ENCODE measurements at places on chromosomes 11 and 22. TPM values are rescaled to one million over a fixed set of nuclear protein-coding genes. Genes with fewer than 3 reads are reported as not detected.
A peak's percentile ranks its signal among the peaks of the same experiment; 100 is the strongest.

The MS4A12 gene
- not detected for total RNA-seq

The SCGB2A2 gene
- total RNA-seq, result not detected

The MRGPRF gene
- total RNA-seq, result 18.2 TPM

The H19 gene
- total RNA-seq, result 50.9 TPM

The MRGPRX4 gene
- total RNA-seq, result not detected

GRCh38 chr22:43616645-43617044, 195.5 kb downstream of the EFCAB6 start:
- DNase-seq, result peak; percentile 69

DNA sequence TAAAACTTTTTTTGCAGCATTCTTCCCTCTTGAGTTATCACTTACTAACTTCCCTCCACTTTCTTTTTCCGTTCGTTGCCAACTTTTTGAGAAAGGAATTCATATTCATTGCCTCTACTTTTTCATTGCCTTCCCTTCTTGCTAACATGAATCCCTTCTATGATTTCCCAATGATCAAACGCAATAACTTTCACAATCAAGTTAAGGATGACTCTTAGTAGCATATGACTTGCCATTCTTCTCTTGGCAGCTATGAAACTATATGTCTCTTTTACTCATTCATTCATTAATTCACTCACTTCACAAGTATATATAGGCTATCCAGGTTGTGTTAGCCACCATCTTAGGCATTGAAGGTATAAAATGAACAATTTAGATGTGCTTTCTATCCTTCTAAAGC, 16.6 kb upstream of the ARHGAP20 start:
- no peak for DNase-seq

DNA sequence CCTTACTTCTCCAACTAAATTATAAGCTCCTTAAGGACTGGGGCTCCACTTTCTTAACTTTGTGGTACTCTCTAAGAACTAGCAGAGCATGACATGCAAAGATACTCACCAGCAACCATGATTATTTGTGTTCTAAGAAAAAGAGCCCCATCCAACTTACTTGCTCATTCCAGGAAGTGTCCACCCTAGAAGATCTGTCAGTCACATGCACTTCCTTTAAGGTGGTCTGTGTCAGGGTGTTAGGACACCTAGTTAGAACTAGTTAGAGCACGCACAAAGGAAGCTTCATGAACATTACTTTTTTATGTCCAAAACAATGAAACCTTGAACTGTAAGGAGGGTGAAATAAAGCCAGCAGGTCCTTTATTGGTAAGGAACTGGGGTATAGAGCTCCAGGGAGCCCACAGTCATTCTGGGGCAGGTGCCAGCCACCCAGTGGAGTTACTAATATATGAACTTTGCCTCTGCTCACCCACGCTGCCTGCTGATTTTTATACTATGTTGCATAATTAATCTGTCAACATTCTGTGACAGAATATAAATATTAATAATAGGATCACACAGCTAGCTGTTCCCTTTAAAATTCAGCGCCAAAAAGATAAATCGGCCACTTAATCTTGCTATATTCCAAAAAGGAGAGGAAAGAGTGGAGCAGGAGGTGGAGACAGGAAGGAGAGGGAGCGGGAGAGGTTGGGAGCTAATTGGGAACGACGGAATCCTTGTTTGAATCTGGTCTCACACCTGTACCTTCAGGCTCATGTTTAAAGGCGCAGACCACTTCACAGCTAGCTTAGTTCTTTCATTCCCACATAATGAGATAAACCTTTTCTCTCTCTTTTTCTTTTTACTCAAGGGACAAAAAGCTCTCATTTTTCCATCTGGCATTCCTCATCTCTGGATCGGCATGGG, 755.0 kb downstream of the OPCML start:
- no peak for DNase-seq

GRCh38 chr11:101574886-101575285, 8.9 kb downstream of the TRPC6 start:
- DNase-seq, result no peak

DNA sequence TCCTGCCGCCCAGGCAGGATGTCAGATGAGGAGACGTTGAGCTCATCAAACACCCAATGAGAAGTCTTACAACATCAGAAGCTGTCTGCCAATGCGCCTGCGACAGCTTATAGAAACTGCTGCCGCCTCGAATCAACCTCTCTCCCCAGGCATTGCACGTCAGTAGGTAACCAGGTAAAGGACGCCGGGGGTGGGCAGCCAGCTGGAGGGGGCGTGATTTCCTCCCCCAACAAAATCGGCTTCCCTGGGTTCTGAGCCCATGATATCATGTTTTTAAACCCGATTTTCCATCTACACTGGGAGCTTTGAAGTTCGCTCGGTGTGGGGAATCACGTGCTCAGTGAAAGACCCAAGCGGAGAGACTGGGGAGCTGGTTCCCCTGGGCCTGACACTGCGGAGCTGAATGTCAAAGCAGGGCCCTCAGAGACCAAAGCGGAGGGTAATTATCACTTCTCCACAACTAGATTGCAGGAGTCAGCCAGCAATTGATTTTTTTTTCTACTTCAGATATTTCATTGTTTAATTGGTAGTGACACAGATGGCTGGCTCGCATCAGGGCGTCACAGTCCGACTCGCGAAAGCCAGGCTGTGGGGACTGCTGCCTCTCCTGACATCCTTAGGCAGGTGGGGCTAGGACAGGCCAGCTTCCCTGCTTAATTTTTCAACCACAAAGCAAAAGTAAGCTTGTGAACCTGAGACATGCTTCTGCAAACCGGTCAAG, 15.4 kb downstream of the FAM83F start:
- DNase-seq, result peak; percentile 50

DNA sequence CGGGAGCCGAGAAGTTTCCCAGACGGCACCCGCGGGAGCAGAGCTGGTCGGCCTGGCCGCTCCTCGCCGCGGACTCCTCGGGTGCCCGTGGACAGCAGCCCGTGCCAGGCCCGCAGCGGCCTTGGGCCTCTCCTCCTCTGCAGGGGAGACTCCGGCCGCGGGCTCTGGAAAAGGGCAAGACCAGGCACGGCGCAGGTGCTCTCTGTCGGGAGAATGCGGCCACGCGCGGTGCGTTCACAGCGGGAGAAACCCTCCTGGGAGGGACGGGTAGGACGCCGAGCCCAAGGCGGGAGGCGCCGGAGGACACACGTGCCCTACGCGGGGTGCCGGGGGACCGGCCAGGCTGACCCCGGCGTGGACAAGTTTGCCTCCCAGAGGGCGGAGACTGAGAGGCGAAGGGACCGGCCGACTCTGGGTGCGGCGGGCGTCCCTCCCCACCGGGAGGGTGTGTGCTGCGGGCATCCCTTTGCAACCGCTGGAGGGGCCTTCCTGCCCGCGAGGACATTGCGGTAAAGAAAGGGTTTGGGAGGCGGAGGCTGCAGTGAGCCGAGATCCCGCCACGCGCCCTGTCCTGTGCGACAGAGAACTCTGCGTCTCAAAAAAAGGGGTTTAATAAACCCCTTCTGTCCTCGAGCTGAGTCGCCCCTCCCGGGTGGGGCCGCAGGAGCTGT, 2.3 kb downstream of the IFITM1 start:
- DNase-seq, result no peak

DNA sequence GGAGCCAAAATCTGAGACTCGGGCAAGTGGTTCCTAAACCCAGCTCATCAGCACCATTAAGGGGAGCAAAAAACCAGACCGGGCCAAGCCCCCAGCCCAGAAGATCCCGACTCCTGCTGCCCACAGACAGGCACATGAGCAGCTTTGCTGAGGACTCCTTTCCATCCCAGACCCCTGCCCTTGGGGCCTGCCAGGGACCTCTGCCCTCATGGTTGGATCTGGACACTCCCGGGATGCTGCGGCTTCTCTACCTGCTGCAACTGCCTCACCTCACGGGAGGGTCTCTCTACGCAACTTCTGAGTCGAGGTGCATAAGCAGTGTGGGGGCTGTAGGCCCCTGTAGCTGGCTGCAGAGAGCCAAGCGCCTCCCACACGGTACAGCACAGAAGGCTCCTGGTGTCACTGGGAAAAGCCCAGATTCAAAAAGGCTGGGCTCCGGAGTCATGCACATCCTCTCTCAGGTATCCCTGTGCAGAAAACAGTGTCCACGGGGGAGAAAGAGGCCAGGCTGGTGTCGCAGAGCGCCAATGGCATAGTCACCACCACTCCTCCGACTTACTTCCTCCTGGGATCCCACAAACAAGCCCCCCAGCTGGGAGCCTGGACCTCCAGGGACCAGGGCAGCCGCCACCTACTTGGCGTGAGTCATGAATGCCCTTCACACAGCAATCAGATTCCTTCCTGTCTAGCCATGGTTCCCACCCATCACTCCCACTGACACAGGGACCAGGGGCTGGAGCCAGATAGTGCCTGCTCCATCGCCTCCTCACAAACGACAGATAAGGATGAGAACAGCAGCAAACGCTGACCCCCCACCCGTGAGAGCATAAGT, 122.1 kb downstream of the BCR start:
- DNase-seq, result no peak
